Neural progenitor cell (in vitro differentiated cells): ENCODE measurements at places on chromosomes 2 and 18. TPM values are rescaled to one million over a fixed set of nuclear protein-coding genes. Genes with fewer than 3 reads are reported as not detected.

- no peak for DNase-seq
These were observed 16.9 kb downstream of the SLC66A2 start for GRCh38 chr18:79934311-79935097.

The SLC9A4 gene
- total RNA-seq = not detected in 2 replicates

The ZNF396 gene
- total RNA-seq = 1.4 and 2.2 TPM in 2 replicates

The LPIN1 gene
- total RNA-seq = 18.0 and 22.9 TPM in 2 replicates

DNA sequence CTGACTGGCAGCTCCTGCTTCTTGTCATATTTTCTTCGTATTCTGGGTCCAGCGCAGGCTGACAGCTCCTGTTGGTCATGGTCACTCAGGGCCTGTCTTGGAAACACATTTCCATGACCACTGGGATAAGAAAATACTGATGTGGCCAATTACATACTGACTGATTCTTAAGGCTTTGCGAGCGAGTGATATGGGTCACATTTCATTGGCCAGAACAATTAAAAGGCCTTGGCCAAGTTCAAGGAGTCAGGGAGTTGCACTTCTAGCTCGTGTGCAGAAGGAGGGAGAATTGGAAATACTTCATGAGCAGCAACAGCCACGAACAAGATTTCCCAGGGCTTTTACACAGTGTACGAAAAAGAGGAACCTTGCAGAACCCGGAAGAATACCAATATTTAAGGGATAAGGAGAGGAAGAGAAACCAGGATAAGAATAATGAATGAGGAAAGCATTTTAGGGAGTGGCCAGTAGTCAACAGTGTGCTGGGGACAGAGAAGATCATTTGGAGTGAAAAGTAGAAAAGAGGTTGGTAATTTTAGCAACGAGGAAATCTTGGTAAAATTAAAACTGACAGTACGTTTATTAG, 149.5 kb downstream of the ATP9B start:
- DNase-seq = no peak

GRCh38 chr2:47249157-47249900, 94.2 kb upstream of the STPG4 start:
- no peak for DNase-seq

GRCh38 chr2:211434773-211435172, 878.4 kb downstream of the CPS1 start:
- no peak for DNase-seq

DNA sequence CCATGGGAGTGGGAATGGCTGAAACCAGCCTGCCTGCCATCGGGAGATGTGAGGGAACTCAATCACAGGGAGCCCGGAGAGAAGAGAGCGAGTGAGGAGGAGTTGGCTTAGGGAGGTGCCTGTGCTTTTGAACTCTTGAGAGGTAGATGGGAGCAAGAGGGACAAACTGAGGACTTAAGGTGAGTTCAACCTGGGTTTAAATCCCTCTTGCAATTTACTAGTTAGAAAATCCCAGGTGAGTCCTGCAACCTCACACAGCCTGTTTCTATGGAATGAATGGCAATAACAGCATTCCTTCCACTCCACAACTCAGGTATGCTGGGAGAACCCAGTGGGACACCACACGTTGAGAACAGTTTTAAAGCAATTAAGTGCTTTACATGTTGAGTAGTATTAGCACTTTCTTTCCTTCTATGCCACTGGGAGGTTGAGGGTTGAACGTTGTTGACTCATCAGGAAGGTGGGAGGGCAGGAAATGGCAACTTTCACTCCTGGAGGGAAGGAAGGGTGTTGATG, 57.3 kb downstream of the VIT start:
- DNase-seq = no peak

GRCh38 chr2:10989782-10990181, 78.0 kb downstream of the KCNF1 start:
- DNase-seq = no peak

DNA sequence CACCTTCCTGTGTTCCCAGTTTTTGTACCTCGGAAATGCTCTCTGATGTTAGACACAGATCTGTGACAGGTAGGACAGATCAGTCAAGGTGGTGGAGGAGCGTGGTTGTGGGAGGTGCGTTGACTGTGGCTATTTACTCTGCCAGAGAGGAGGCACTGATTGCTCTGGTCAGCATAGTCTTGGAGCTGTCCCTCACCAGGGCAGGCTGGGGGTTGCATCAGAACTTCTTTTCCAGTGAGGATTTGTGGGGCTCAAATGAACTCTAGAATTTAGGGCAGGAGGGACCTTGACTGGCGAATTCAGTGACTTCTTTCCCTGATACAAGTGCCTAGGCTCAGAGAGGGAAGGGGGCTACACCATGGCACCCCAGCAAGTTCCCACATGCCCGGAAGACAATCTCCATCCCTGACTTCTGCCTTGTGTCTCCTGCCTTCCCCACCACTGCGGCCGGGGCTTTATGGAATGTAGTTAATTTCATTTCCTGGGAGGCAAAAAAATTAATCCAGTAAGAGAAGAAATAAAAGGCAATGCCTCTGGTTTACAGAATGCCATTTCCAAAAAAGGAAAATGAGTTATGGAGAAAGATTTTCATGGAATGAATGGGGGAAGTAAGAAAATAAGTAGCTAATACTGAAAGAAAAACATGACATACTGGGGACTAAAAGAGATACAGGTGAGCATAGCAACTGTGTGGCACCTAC, 26.1 kb downstream of the NIFK start:
- no peak for DNase-seq

The GALNT14 gene
- total RNA-seq = 6.0 and 6.4 TPM in 2 replicates

DNA sequence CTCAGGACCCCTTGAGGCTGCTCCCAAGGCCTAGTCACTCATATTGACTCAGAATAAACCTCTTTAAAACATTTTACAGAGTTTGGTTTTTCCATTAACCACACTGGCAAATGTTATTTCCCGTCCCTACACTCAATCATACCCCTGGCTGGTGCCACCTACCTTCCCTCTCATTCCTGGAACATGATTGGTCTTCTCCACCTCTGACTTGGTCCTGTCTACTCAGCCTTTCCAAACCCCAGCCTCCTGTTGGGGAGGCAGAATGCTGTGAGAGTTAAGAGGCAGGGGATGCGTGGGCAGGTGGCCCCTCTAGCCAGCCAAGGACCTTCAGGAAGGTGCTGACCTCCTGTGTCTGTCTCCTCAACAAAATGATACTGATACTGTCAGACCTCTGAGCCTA, 149.3 kb downstream of the CABLES1 start:
- no peak for DNase-seq

The ITGB6 gene
- total RNA-seq = not detected in 2 replicates

DNA sequence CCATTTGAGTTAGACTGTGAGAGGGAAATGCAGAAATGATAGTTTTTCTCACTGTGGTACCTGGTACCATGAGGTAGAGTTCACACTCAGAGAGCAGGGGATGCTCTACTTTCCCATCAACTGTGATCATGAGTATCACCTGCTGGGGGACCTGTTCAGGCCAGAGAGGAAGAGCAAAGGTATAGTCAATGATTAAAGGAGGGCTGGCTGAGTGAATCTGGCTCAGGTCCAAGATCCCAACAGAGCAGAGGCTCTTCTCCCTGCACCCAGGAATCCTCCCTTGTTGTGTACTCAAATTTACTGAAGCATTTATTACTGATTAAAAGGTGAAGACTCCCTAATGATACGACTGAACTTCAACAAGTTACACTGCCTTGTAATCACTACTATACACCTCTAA, 104.6 kb upstream of the CHRNA1 start:
- DNase-seq = no peak

- no peak for DNase-seq
These were observed 252.3 kb downstream of the MBD5 start for GRCh38 chr2:148273158-148273691.

DNA sequence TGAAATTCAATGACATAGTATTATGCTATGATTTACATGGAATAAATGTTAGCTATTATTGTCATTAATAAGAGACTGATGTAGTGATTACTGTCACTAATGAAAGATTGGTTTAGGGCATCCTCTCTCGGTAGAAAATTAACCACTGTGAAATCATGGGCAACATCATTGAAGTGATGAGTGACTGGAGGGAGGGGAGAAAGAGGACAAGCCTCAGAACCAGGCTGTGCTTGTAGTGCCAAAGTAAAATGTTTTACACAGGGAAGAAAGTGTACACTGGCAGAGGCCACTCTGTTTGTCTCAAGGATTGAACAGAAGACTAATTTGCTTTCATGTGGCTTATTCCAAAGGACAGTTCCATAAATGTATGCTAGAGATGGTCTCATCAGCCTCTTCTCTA, 456.2 kb upstream of the TCF4 start:
- DNase-seq = no peak

The SMYD1 gene
- total RNA-seq = not detected in 2 replicates

The FSIP2 gene
- total RNA-seq = 12.7 and 15.9 TPM in 2 replicates

The CYBRD1 gene
- 5.8 and 11.1 TPM in 2 replicates for total RNA-seq
